ENCODE measurements at places on chromosomes 1 and 21.
A peak's percentile ranks its signal among the peaks of the same experiment; 100 is the strongest.

- DNase-seq: no peak
These were observed 13.5 kb upstream of the RNF186 start for GRCh38 chr1:19828546-19828945.

GRCh38 chr21:46394595-46395104 lies 64.0 kb upstream of the DIP2A start:
- no peak for DNase-seq

DNA sequence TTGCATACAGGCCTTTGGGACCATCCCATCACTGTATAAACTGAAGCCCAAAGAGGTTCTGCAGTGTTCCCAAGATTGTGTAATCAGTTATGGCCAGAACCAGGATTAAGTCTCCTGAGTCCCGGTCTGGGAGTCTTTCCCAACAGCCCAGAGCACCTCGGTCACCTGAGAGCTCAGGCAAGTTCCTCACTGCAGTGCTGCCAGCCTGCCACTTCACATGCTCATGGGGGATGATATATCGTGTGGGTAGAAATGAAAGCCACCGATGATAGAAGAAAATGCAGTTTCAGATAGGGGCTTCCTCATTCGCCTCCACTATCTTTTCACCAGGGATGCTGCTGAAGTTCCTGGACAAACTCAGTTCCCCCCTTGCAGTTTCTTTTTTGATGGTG lies 30.4 kb downstream of the FHAD1 start:
- DNase-seq: no peak

DNA sequence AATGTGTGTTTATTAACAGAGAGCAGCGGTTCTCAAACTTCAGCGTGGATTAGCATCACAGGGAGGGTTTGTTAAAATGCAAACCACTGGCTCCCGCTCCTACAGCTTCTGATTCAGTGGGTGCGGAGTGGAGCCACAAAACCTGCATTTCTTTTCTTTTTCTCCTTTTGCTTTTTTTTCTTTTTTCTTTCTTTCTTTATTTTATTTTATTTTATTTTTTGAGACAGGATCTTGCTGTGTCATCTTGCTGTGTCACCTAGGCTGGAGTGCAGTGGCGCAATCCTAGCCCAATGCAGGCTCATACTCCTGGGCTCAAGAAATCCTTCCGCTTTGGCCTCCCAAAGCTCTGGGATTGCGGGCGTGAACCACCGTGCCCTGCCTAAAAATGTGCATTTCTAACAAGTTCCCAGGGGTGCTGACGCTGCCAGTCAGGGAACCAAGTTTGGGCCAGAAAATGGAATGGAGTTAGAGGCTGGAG lies 20.9 kb upstream of the SLC1A7 start:
- no peak for DNase-seq

DNA sequence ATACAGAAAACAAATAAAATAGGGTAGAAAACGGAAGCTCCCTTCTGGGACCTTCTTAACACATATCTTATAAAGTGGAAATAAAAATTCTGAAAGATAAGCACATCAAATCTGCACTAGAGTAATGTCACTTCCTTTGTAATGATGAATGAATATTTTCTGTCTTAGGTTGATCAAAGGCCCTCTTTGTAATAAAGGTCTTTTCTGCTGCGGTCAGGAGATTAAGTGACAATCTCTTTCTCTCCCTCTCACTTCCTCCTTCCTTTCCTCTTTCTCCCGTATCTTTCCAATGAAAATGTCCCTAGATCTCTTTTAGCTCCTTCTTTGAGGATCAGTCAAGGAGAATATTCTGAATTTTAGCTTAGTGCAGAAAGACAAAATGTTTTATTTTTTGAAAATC lies 33.8 kb downstream of the TMCO1 start:
- no peak for DNase-seq

- no peak for DNase-seq
These were observed 25.7 kb downstream of the CAMK1G start for GRCh38 chr1:209609041-209609790.

- no peak for DNase-seq
These were observed 68.6 kb upstream of the PALMD start for GRCh38 chr1:99577313-99577712.

GRCh38 chr21:25501996-25502665 lies 105.2 kb downstream of the MRPL39 start:
- no peak for DNase-seq

GRCh38 chr1:20439282-20439681 lies 46.7 kb downstream of the CAMK2N1 start:
- no peak for DNase-seq

- DNase-seq: no peak
These were observed 16.0 kb downstream of the ZBTB17 start for GRCh38 chr1:15959827-15960446.

DNA sequence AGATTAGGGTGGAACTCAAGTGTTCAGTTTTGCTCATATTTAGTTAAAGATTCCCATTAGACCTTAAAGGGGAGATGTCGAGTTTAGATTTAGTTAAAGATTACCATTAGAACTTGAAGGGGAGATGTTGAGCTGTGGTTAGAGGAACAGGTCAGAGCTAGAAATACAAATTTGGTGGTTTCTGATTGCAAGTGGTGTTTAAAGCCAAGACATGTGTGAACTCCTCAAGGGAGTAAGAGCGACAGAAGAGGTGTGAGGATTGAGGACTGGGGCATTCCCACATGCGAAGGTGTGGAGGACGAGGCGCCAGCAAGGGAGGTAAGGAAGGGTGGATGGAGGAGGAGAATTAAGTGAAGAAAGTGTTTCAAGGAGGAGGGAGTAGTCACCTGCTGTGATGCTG lies 168.6 kb downstream of the IER5 start:
- no peak for DNase-seq

DNA sequence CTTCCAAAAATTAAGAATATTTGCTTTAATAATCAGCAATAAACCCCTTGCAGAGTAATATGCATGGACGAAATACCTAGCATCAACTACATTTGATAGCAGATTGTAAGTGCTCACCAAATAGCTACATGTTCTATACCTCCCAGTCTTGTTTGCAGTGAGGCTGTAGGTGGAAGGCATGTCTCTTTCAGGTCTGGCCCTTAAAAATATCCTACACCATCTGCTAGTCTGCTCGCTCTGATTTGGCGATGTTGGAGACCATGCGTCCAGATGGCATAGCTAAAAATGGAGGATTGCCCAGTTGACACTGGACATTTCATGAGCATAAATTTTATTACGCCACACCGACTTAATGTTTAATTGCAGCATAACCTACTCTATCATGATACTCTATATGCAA lies 47.1 kb downstream of the SSX2IP start:
- no peak for DNase-seq

GRCh38 chr1:160064746-160065145 lies 5.2 kb downstream of the KCNJ10 start:
- no peak for DNase-seq

GRCh38 chr1:171167785-171168184 lies 17.3 kb upstream of the FMO2 start:
- no peak for DNase-seq

GRCh38 chr1:1024771-1025699 lies 5.1 kb downstream of the AGRN start:
- peak; percentile 19 for DNase-seq

- DNase-seq: no peak
These were observed 10.4 kb downstream of the FBXO2 start for GRCh38 chr1:11643782-11644181.

DNA sequence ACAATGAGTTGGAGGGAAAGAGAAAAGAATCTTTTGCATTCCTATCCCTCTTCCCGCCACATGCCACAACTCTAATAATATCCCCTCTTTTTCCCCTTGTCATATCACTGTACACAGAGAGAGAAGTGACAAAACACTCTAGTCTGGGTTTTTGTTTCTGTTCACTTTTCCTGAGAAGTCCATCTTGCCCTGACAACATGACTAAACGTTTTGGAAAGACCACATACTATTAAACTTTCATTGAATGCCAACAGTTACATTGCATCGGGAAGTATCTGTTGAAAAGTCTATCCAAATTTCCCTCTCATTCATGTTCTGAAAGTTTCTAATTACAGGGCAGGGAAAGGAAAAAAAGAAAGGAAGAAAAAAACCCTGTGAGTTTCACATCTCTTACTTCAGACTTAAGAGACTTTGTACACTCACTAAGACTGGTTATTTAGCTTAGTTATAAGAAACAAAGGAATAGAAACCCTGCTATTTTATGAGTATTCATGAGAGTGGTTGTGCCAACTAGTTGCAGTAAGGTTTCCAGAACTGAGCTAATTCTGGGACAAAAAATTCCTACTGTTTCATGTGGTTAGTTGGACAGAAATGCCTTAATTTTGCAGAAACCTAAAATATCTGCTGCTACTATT lies 16.9 kb downstream of the PLA2G4A start:
- DNase-seq: no peak

DNA sequence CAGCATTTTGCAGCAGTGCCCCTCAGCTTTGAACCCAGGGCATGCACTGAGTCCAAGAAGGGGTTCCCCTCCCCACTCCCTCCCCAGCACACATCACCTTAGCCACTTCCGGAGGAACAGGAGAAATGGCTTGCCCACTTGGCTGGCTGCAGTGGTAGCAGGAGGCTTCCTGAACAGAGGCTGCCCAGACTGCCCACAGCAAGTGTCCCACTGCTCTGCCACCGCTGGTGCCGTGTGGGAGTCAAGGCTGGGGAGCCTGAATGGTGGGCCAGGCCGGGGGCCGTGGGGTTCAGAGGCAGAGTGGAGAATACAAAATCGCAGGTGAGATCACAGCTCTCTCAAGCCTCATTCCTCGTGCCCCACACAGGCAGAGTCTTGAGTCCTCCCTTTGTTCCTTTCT lies 34.5 kb downstream of the CD247 start:
- DNase-seq: no peak

- no peak for DNase-seq
These were observed 38.6 kb downstream of the VANGL2 start for GRCh38 chr1:160438935-160439334.

GRCh38 chr1:154320882-154321608 lies at the start of gene AQP10:
TSS of gene AQP10 (plus strand) at chr1:154321093. CDS start at chr1:154321156, 63 bp downstream.
- no peak for DNase-seq

- no peak for DNase-seq
These were observed 88.5 kb upstream of the HMCN1 start for GRCh38 chr1:185645686-185646085.

GRCh38 chr1:93738926-93739325 lies 57.3 kb upstream of the BCAR3 start:
- no peak for DNase-seq

DNA sequence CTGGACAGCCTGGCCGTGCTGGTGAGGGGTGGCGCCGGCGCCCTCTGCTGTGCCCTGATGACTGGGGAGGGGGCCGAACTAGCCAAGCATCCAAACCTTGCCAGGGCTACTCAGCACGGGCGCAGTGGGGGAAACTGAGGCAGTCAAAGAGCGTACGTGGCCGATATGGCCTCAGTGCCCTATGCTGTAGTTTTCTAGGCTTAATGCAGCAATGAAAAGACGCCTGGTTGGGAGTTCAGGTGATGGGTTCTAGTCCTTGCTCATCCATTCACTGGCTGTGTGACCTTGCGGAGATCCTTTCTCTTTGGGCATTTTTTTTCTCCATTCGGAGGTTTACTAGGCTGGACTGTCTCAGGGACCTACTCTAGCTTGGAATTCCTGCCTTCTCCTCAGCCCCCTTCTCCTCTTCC lies 822 bp downstream of the MTX1 start:
- DNase-seq: no peak

DNA sequence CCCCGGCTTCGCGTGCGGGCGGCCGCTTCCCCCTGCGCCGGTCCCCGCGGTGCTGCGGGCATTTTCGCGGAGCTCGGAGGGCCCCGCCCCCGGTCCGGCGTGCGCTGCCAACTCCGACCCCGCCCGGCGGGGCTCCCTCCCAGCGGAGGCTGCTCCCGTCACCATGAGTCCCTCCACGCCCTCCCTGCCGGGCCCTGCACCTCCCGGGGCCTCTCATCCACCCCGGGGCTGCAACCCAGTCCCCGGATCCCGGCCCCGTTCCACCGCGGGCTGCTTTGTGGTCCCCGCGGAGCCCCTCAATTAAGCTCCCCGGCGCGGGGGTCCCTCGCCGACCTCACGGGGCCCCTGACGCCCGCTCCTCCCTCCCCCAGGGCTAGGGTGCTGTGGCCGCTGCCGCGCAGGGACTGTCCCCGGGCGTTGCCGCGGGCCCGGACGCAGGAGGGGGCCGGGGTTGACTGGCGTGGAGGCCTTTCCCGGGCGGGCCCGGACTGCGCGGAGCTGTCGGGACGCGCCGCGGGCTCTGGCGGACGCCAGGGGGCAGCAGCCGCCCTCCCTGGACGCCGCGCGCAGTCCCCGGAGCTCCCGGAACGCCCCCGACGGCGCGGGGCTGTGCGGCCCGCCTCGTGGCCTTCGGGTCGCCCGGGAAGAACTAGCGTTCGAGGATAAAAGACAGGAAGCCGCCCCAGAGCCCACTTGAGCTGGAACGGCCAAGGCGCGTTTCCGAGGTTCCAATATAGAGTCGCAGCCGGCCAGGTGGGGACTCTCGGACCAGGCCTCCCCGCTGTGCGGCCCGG lies 159.2 kb downstream of the RUNX1 start:
- DNase-seq: no peak

GRCh38 chr1:154328318-154329151 lies 3.2 kb downstream of the ATP8B2 start:
- peak; percentile 88 for DNase-seq

GRCh38 chr1:114345930-114346479 lies 165.0 kb downstream of the TRIM33 start:
- no peak for DNase-seq
